ENCODE measurements at places on chromosomes 2 and 18.

DNA sequence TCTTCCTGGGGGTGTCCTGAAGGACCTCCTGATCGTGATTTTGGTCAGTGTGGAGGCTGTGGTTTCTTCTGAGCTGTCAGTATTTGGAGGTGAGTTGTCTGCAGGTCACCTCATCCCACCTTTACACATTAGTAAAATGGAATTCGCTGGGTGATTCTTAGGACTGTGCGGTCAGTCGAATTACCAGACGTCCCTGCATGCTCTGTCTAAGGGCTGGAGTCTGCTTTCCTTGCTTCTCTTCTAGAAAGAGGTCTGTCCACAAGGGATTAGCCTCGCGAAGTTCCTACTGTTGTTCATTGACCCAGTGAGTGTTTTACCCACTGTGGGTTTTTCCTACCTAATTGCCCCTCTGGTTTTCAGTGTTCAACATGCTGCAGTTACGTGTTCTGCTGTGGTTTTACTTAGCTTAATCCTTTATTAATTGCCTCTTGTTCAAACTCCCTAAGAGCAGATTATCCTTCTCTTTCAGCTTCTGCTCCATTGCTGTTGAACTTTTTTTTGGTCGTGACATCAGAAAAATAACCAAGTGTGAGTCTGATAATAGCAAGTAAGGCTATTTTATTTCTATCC, 183.4 kb downstream of the NEDD4L start:
- no peak for DNase-seq

- no peak for DNase-seq
Measured at GRCh38 chr2:100641125-100641435, 78.3 kb downstream of the PDCL3 start.

- no peak for DNase-seq
Measured at GRCh38 chr18:63477200-63477599, 442 bp downstream of the SERPINB5 start.

DNA sequence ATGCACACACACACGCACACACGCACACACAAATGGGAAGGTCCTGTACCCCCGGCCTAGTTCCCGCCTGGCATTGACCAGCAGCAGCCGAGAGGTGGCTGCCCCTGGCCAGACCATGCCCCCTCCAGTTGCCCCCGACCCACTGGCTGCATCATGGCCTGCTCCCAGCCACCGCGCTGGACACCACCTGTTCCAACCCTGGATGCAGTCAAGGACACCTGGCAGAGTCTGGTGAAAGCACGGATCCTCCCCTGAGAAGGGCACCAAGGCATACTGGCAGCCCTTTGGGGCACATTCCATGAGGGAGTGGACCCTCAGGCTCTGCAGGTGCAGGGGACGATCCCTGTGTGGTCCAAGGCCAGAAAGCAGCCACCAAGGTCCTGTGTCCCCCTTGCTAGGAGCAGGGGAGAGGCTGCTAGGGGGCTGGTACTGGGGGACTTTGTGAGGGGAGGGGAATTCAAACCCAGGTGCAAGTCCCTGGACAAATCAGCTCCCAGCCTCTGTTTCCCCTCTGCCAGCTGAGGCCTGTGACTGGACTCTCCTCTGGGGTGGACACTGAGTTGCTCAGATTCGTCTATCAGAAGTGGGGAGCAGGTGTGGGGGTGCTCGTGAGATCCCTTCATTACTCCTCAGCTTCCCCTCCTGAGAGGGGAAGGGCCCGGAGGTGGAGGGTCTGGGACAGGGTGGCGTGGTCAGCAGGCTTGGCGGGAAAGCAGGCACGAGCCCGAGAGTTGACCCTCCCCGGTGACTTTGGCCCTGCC, 3.5 kb downstream of the ESPNL start:
- no peak for DNase-seq

GRCh38 chr2:205850611-205851010, 168.3 kb downstream of the NRP2 start:
- DNase-seq = no peak

GRCh38 chr2:42923580-42924417, 131.4 kb upstream of the HAAO start:
- no peak for DNase-seq

GRCh38 chr2:202090530-202090929, 17.5 kb downstream of the KIAA2012 start:
- no peak for DNase-seq

GRCh38 chr18:34493099-34493544, 217.0 kb upstream of the DTNA start:
- no peak for DNase-seq

GRCh38 chr2:74620671-74621070, 27.5 kb downstream of the M1AP start:
- DNase-seq = no peak
